ENCODE measurements at places on chromosomes 5 and 9.

DNA sequence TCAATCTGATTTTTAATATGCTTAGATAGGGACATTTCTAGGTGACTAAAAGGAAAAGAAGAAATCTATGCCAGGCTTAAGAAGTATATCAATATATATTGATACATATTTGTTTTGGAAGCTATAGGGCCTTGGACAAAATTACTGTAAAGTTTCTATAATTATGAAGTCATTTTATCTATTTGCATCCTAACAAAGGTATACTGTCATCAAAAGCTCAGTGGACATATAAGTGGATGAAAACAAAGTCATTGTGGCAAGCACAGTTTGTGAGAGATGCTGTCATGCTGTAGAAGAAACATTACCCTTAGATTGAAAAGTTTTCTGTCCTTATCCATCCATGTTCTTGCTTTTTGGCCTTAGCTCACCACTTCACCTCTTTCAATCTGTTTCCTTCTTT is 140.3 kb upstream of the SPEF2 start:
- no peak for DNase-seq

DNA sequence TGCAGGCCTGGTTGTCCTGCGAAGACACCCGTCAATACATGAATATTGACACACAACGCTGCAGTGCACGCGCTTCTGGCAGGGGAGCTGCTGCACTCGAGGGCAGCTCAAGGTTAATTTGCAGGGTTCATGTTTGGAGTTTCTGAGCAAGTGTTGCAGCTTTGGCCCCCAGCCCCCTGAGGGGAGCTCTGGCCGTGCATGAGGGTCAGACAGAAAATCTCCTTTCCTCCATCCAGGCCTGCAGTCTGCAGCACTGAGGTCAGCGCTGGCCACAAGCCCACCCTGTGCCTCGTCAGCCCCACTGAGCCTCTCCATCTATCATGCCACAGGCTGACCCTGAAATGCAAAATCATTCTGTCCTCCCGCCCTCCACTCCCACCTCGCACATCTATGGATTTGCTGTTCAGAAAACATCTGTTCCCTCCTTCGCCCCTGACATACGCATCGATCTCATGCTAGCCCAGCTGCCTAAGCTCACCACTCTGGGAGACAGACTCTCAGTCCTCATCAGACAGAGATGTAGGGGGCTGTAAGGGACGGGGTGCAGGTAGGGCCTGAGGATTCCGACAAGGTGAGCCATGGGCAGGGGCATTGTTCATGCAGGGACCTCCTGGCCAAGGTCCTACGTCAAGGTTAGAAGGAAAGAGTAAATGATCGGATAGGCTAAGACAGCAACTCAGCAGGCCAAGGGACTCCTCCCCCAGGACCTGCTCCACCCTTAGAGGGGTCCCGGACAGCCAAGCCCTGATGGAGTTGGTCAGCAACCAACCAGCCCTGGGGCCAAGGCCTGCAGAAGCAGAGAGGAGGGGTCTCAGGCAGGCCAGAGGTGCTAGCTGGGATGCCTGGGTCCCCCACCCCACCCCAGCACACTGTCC is 125.1 kb downstream of the KCNIP1 start:
- no peak for DNase-seq

GRCh38 chr5:114367029-114367428 is 5.2 kb downstream of the KCNN2 start:
- no peak for DNase-seq

- no peak for DNase-seq
Measured at GRCh38 chr5:159377653-159378052, 47.4 kb upstream of the IL12B start.

DNA sequence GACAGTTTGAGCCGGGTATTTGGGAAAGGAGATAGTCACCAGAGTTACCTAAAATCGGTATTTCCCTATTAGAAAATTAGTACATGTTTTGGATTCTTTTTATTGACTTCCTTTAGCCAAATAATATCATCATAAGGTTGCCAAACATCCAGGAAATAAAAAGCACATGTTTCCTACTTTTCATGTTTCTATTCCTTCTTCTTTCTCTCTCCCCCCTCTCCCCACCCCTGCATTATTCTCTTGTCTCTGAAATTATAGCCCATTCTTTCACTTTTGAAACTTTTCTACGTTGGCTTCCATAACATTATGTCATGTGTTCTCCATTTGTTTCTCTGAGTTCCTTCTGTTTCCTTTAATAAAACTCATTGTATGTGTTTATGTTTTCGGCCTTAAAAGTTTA is 161.9 kb downstream of the ALDH1A1 start:
- no peak for DNase-seq

GRCh38 chr5:17461793-17462192 is 36.2 kb upstream of the TAF11L2 start:
- no peak for DNase-seq

DNA sequence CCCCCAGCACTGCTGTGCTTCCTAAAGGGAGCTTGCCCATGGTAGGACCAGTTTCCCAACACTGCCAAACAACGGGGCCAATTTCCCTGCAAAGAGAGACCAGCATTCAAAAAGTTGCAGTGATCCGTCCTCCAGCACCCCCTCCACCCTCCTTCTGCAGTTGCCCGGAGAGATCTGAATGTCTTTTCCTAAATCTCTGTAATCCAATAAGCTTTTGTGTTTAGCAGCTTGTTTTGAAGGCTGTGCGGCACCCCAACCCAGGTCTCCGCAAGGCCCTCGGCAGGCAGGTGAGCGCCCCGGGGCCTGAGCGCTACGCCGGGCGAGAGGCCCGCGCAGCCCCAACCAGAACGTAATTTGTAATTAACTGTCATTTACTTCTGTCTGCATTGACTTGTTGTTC is 366.9 kb upstream of the IRX2 start:
- DNase-seq = no peak

- DNase-seq = no peak
Measured at GRCh38 chr5:14185326-14186058, 42.4 kb downstream of the TRIO start.

GRCh38 chr5:150206779-150207115 is 16.9 kb downstream of the SLC6A7 start:
- no peak for DNase-seq

DNA sequence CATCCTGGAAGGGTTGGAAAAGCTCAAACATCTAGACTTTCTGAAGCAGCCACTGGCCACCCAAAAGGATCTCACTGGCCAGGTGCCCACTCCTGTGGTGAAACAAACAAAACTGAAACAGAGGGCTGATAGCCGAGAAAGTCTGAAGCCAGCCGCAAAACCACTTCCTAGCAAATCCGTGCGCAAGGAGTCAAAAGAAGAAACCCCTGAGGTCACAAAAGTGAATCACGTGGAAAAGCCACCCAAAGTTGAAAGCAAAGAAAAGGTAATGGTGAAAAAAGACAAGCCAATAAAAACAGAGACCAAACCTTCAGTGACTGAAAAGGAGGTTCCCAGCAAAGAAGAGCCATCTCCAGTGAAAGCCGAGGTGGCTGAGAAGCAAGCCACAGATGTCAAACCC is 87.6 kb downstream of the MAP1B start:
- DNase-seq = peak; percentile 8

- no peak for DNase-seq
Measured at GRCh38 chr9:113177251-113177650, 26.4 kb downstream of the SLC31A2 start.

GRCh38 chr5:65927503-65928321 is 1.3 kb downstream of the ERBIN start:
- DNase-seq = peak; percentile 18

DNA sequence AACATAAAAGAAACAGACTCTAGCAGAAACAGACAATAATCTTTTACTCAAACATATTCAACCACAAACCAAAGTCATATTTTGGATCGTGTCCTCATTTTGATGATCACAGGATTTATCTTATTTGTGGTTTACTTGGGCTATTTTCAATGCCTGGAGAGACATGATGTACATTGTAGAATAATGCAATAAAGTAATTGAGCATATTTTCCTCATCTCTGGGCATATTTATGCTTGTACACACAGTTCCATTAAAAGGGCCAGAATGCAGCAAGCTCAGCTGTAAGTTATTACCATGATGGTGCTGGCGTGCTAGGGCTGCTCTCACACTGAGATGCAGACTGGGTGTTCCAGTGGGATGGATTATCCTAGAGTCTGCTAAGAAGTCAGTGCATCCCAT is 456.7 kb downstream of the TLE4 start:
- no peak for DNase-seq

- no peak for DNase-seq
Measured at GRCh38 chr5:31954091-31954490, 220.0 kb downstream of the GOLPH3 start.

GRCh38 chr9:81719972-81720371 is 30.6 kb upstream of the TLE1 start:
- no peak for DNase-seq

DNA sequence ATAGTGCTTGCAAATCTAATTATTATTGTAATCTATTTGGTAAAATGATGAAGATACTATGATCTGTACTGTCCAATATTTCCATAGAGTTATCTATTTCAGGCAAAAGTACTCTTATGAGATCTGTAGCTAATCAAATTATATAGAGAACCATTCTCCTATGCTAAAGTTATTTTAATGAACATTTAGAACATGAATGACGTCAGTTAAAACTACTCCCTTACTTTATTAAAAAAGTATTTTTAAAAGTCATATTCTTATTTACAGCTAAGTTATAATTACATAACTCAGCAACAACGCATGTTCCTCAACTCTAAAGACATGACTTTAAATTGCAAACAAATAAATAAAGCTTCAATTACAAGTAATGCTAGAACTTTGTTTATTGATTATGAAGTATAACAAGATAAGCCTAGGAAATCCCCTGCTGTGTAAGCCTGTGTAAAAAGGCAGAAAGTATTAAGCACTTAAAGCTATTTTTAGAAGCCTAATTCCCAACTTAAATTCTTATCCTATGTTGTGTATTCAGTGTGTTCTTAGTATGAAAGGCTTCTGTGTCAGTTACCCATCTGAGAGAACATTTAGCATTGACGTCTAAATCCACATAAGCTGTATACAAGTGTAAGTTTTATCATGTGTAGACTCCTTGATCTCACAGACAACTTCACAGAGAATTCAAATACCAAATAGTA is 285.7 kb downstream of the HCN1 start:
- DNase-seq = no peak

- no peak for DNase-seq
Measured at GRCh38 chr9:134316449-134317160, 9.7 kb upstream of the RXRA start.

- DNase-seq = no peak
Measured at GRCh38 chr5:104785097-104785496, 1222.5 kb upstream of the NUDT12 start.

GRCh38 chr5:93250424-93250823 is 330.6 kb downstream of the NR2F1-AS1 start:
- DNase-seq = no peak

GRCh38 chr5:1164696-1165630 is 36.4 kb upstream of the SLC6A19 start:
- no peak for DNase-seq

DNA sequence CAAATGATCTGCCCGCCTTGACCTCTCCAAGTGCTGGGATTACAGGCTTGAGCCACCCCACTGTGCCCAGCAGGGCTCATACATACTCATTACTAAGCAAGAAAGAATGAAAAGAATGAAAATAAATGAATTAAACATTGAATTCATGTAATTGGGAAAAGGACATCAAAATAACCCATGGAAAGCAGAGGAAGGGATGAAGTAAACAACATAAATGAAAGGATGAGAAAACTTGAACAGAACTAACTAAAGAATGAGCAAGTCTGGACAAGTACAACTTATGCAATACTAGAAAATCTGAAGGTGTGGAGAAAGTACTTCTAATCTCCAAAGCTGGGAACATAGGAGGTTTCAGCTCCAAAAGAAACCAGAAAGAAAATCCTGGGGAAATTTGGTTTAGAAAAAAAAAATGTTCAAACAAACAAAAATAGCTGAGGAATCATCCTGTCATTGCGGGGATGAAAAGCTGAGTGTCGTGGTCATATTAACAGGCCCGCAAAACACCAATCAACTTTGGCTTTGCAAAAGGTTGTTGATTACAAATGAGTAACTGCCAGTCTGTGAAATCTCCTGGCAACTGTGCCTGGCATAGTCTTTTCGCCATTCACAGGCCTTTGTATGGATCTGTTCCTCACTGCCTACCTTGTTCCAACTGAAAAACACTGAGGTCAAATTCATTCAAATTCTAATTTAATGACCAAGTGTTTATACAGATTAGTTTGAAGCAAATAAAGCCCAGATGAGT is 2.3 kb upstream of the AK3 start:
- no peak for DNase-seq

- no peak for DNase-seq
Measured at GRCh38 chr5:77232574-77233358, 22.3 kb downstream of the PDE8B start.

DNA sequence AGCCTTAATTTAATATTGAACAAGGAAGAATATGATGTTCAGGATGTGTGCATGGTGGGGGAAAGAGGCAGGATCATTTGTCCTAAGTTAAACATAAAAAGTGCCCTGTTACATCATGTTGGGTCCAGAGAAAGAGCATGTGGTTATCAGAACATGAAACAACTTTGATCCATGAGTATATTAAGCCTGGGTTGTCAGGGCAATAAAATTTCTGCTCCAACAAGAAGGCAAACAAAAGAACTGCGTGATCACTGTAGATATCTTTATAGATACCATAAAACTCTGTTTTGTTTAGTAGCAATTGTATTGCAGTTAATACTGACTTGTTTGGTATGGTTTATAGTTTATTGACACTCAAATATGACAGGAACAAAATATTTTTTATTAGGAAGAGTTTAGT is 35.2 kb downstream of the PCA3 start:
- DNase-seq = no peak

DNA sequence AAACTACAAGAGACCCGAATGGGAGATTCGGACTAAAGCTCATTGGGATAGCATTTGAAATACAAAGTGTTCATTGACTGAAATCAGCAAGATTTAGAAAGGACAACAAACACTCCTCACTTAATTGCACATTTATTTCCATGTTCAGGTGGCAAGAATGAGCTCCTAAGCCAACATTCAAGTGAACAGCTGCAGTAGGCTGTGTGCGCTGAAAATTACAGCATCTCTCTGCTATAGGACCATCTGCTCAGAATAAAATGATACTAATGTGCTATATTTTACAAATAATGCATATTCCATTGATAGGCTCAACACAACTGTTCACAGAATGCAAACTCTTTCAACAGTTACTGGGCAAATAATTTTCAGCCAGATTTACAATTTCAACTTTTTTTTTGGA is 61.8 kb downstream of the ELAVL2 start:
- DNase-seq = no peak

GRCh38 chr5:127518319-127518621 is 830 bp downstream of the PRRC1 start:
- DNase-seq = no peak

- no peak for DNase-seq
Measured at GRCh38 chr5:42520957-42521356, 97.7 kb downstream of the GHR start.

GRCh38 chr5:145768863-145769262 is 66.3 kb downstream of the PRELID2 start:
- DNase-seq = no peak

- DNase-seq = no peak
Measured at GRCh38 chr5:112552791-112553190, 133.7 kb upstream of the EPB41L4A start.

- DNase-seq = no peak
Measured at GRCh38 chr9:123787416-123787815, 142.5 kb downstream of the DENND1A start.
